ENCODE measurements at places on chromosomes 11 and 22.

DNA sequence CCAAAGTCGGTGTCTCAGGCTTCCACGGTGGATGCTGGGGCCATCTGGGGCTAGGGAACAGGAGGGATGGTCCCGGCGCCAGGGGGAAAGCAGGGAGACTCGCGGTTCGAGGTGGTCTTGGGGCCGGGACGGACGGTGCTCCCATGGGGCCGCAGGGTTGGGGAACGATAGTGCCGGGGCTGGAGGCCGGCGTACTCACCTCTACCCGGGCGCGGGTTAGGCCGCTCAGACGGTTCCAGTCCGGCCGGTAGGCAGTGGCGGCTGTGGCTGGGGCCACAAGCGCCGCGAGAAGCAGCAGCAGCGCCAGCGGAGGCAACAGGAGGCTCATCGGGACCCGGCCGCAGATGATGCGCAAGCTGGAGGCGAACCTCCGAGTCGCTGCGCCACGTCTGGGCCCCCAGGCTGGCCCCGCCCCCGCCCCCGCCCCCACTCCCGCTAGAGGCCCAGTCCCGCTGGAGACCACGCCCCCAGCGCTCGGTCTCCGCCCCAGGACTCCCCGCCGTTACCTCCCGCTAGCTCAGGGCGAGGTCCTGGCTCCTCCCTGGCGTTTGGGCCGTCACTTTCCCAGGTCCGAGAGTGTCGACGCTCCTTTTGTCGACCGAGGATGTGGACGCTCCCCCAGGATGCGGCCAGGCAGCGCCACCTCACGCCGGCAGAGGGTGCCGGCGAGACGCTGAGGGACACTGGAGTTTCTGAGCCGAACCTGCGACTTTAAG is at the start of gene SELENOM:
TSS of gene SELENOM (minus strand) at position 391 of the 716 bp plus-strand sequence. CDS start at position 328, 63 bp downstream.
- peak; percentile 99 for DNase-seq

GRCh38 chr11:132531921-132532320 is 1000.4 kb downstream of the OPCML start:
- DNase-seq = no peak

DNA sequence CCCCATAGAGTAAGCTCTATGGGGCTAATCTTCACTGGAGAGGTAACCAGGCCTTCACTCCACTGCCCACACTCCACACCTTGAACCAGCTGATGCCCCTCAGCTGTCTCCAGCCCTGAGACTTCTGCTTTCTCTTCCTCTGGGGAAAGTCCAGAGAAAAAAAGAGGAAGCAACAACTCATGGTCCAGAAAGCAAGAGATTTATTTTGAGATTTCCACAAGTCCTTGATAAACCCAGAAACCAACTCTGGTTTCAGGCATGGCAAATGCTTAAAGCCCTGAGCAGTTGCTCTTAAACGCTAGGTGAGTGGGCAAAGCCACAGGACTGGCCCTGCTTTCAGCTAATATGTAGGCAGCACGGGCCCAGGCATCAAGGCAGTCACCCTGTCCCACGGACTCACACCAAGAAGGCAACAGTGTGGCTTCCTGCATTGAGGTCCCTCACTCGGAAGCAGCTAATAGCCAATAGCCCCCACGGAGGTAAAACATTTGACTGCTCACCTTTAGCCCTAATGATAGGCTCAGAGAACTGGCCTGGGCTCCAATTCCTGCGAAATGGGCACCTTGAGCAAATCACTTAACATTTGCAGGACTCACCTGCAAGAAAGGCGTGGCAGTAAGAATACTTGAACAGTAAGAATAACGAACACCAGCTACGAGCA is 4.3 kb downstream of the CYB561A3 start:
- no peak for DNase-seq

- no peak for DNase-seq
Measured at GRCh38 chr11:117750357-117750756, 46.7 kb downstream of the DSCAML1 start.

DNA sequence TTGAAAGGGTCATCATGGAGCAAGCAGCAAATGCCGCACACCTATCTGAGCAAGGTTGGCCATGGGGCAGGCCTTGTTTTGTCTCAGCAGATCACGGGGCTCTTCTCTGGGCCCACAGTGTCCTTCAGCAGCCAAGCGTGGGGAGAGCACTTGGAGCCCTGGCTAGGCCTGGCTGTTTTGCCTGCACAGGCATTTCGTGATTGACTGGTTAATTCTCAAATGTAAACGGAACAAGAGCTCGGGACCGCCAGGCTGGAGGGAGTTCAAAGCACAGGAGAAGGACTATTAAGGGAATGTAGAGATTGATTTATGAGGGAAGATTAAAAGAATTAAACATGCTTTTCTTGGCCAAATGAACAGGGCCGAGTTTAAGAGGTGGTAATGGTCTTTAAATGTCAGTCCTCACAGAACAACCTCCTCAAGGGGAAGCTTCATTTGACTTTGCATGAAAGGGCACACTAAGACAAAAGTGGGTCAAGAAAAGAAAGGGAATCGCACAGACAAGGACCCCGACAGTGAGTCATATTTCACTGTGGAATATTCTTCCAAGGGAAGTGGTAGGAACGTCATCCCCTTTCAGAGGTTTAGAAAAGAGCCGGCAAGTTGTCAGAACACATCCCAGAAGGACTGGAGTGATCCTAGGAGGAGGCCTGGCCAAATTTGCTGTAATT is 20.7 kb downstream of the SPON1 start:
- DNase-seq = no peak

DNA sequence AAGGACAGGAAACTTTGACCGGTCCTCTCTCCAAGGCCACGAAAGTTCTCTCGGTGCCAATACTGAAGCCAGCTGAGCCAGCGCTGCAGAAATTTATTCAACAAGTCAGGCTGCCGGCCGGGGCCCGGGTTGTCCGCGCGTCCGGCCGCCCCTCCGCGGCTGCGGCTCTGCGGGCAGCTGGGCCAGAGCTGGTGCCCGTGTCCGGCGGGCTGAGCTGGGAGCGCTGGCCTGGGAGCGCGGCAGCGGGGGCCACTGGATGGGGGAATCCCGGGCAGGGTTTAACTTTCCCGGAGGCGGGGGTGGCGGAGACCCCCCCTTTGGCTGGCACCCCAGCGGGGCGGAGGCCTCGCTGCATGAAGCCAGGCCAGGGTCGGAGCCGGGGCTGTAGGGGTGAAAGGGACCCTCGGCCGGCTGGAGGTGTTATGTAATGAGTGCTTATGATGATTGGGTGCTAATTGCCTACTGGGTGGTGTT is 12.3 kb upstream of the CACNA1I start:
- no peak for DNase-seq

- DNase-seq = peak; percentile 58
Measured at GRCh38 chr11:47411884-47412746, 3.7 kb downstream of the SLC39A13 start.

DNA sequence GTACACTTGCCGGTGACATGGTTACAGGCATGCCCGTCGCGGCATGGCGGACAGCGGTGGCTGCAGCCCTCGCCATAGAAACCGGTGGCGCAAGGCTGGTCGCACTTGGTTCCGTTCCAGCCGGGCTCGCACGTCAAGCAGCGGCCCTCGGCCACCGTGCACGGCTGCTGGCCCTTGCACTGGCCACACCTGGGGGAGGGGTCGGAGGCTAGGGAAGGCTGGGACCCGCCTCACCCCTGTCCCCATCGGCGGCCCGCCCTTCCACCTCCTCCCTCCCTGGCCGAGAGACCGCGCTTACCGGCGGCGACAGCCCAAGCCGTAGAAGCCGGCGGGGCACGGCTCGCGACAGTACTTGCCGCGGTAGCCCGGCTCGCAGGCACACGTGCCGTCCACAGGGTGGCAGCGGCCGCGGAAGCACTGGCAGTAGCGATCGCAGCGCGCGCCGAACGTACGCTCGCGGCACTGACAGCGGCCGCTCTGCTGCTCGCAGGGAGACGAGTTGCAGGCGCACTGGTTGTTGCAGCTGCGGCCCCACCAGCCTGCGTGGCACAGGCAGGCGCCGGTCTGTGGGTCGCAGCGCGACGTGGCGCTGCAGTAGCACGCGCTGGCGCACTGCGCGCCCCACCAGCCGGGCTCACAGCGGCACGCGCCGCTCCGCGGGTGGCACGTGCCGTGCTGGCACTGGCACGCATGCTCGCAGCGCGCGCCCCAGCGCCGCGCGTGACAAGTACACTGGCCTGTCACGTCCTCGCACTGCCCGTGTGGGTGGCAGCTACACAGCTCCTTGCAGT is 6.7 kb downstream of the SCARF2 start:
- peak; percentile 65 for DNase-seq

DNA sequence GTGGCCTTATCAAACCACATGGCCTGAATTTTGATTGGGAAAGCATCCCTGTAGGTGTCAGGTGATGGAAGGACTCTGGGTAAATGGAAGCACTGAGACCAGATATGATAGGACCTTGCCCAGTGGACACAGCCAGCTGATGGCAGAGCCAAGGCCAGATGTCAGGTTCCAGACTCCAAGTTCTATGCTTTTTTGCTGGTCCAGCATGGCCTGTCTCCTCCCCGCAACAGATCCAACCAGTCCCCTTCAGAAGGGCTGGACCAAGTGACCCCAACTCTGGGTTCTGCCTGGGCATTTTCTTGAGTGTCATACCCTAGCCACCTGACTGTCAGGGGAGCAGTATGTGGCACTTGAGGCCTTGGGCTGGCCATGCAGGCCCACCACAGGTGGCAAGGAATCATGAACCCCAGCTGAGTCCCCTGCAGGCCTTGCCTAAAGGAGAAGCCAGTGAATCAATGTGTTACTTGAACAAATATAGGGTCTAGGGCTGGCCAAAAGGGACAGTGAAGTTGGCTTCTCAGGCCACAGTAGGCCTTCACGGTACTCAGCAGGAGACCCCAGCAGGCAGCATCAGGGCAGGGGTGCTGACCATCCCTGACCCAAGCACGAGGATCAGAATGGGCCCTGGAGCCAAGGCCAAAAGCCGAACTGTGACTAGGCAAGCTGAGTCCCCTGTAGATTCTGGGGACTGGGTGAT is 27.1 kb downstream of the KCNQ1OT1 start:
- no peak for DNase-seq

- DNase-seq = peak; percentile 28
Measured at GRCh38 chr11:2348986-2349385, 28.1 kb upstream of the CD81 start.

DNA sequence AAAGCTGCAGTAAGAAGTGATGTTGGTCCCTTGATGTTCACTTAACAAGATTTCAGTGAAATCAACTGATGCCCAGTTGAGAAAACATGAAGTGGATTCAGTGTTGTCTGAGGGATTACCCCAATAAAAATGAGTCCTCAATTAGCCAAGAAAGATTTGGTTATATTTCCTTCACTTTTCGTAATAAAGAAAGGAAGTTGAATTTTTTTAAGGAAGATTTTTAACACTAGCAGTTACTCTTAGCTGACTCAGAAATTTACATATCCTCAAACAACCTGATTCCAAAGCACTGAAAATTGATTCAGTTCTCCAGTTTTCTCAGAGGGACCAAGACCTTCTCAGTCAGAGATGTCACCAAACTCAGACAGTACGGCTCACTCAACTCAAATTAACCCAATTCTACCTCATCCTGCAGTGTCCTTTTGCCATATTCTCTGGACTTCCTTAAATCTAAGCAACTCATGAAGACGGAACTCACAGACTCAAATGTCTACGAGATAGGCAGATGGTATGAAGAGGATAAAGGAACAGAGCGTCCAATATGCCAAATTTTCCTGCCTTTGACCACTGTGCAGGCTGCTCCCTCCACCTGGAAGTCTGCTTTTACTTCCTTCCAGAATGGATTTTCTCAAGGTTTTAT is 22.8 kb downstream of the SLC5A4 start:
- no peak for DNase-seq

GRCh38 chr22:26570864-26571525 is 18.9 kb downstream of the TPST2 start:
- DNase-seq = no peak

DNA sequence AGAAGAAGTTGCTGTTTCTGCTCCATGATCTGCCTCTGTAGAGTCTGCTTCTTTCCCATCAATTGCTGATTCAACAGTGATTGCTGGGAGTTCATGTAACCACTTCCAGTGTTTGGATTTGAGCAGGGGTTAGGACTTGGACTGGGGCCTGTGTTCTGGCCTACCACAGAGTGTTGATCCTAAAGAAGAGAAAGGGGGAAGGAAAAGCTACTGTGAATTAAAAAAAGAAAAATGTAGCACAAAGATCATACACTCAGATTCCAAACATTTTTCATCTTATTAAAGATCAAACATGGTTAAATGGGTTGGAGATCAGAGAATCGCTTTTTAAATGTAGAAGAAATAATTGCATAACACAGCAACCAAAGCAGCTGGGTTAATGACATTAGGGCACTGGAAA is 67.6 kb upstream of the MTMR2 start:
- DNase-seq = no peak

DNA sequence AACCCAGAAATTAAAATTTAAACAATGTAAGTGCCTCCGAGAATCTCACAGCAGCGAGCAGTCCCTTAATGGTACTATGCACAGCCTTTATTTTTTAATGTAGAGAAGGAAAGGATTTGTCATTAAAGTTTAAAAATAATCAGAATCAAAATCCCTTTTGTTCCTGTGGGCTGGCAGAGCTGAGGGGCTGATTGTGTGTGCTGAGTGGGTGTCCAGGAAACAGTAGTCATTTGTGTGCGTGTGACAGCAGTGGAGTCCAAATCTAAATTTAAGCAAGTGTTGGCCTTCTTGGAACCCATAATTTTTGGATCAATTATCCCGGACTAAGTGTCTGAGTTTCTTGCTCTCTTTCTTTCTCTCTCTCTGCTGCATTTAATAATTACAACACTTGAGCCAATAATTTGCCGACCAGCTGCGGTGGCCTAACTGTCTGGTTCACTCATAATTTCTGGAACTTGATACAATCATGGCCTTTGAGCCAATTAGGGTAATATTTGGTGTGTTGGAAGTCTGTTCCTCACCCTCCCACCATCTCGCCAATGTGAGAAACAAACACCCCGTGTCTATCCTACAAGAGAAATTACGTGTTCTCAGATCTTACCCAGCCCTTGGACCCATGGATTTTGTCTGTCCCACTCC is 528.0 kb downstream of the SOX6 start:
- DNase-seq = no peak

DNA sequence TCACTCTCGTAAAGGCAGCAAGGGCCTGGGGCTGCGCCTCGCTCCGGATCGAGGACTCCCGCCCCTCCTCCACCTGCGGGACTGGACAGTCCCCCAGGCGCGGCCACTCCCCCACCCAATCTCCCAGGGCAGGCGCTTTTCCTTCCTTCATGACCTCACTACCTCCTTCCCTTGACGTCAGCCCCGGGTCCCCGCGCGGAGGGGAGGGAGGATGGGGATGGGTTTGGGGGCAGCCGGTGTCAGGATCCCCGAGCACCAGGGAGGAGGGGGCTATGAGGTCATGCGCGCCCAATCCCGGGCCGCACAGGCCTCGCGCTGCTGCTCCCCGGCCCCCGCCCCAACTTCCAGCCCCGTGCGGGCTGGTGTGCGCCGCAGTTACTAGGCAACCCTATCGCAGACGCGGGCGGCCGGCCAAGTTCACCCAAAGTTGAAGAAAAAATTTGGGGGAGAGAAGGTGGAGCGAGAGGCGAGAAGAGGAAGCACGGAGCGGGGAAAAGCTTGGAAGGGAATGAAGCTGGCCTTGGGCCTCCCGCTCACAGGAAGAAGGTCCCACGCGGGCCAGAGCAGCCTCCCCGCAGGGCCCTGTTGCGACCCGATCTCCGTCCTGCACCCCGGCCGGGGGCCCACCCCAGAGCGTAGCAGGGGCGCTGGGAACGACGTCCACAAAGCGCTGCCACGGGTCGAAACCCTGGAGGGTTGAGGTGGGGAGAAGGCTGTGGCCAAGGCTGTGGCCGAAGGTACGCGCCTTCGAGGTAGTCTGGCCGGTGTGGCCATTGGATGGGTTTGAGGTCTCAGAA is 8.3 kb downstream of the WT1 start:
- no peak for DNase-seq

GRCh38 chr11:57597916-57598830 is 688 bp downstream of the SERPING1 start:
- DNase-seq = peak; percentile 50

- no peak for DNase-seq
Measured at GRCh38 chr11:64524158-64524527, 66.9 kb upstream of the SLC22A12 start.
